Astrocyte of the hippocampus (primary cell): ENCODE measurements at places on chromosomes 2 and 18.

DNA sequence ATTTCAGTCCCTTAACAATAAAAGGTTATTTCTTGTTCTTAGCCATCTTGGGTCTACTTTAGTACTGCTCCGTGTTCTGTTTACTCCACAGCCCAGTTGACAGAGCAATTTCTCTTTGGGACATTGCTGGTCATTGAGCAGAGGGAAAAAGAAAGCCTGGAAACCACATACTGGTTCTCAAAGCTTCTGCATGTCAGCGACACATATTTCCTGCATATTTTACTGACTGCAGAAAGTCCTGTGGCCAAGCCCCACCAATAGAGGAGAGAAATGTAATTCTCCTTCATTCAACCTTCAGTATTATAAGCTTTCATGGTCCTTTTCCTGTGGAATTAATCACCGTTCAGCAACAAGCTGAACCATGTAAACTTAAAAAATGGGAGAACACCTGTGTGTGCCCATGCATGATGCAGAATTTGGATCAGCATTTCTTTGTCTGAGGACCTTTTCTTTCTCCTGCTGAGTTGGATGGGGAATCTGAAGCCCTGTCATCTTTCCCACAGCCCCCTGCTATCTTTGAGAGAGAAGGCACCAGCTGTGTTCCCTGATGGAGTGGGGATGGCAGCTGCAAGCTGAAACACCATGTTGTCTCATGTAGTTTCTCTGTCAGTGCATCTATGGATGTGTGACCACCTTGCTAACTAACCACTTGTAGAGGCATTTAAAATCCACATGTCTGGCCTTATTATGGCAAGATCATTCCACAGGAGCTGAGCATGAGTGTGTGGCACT, 431.6 kb downstream of the MEIS1 start:
- DNase-seq = no peak

GRCh38 chr18:41548521-41549260, 406.3 kb upstream of the PIK3C3 start:
- DNase-seq = no peak

GRCh38 chr2:147511491-147511948, 333.3 kb upstream of the ACVR2A start:
- DNase-seq = no peak

DNA sequence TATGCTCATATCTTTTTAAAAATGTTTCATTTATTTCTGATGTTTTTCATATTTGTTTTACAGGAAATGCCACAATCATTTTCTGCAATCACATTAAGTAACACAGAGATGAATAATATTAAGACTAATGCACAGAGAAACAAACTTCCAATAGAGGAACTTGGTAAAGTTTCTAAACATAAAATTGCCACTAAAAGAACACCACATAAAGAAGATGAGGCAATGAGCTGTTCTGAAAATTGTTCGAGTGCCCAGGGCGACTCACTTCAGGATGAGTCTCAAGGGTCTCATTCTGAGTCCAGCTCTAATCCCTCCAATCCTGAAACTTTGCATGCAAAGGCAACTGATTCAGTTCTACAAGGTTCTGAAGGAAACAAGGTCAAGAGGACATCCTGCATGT, 70.4 kb downstream of the APLF start:
- no peak for DNase-seq

DNA sequence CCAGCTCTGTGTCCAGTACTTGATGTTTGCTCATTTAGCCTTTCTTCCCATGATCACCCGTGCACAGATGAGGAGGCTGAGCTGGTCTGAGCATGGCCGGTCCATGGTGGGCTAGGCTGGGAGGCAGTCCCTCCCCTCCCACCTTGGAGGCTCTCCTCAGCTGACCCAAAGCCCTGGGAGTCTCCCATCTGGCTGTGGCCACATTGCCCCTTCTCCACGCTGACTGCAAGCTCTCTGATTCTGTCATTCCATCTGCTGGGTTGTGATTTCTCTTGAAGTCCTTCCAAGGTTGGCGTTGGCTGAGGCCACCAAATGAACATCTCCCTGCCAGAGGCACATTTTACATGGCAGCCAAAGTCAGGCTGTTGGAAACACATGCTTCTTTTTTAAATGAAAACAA, 44.0 kb downstream of the ACKR3 start:
- no peak for DNase-seq

DNA sequence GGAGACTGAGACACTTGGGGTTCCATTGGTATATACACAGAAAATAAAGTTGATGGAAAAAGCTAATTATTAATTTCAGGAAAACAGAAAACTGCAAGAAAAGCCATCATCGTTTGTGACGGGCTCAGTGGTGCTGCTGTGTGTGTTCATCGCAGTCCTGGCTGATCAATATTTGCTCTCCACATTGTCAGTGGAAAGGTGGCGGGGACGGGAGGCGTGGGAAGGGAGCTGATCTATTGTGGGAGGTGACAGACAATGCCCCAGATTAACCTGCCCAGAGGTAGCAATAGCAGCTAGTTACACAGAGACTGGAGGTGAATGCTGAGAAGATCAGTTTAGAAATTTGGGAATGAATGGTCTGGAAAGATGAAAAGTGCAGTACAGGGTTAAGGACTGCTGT, 50.0 kb upstream of the CTDP1 start:
- DNase-seq = no peak

GRCh38 chr2:85583667-85584353, 421 bp upstream of the VAMP5 start:
- DNase-seq = no peak

DNA sequence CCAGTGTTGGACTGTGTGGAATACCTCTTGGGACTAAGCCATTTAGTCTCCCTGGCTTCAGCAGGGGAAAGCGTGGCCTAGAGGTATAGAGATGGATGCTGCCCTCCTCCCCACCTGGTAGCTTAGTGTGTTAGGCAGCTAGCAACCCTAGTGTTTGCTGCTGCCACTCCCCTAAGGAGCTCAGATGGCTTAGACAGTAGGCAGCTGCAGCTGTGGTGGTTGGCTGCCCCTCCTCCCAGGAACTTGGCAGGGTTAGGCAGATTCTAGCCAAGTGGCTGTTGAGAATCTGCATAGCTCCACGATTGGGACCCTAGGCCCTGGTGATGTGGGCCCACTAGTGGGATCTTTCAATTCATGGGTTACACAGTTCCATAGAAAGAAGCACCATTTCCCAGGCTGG, 550.4 kb upstream of the CHAC2 start:
- no peak for DNase-seq

DNA sequence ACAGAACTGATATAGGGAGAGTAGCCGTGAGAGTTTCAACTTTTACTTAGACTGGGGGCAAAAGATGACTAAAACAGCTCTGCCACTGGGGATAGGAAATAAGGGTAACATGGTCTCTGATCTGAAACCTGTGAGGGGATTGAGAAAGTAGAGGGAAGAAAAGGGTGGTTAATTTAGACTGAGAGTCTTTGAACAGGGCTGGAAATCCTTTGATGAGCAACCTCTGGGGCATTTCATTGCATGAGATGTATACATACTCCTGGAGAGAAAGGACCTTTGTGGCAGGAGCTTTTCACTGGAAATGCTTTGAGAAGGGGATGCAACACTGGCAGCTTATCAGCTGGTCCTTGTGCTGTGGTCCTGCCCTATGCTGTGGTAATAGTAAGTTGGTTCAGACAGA, 9.4 kb downstream of the GALNT1 start:
- peak; percentile 15 for DNase-seq

DNA sequence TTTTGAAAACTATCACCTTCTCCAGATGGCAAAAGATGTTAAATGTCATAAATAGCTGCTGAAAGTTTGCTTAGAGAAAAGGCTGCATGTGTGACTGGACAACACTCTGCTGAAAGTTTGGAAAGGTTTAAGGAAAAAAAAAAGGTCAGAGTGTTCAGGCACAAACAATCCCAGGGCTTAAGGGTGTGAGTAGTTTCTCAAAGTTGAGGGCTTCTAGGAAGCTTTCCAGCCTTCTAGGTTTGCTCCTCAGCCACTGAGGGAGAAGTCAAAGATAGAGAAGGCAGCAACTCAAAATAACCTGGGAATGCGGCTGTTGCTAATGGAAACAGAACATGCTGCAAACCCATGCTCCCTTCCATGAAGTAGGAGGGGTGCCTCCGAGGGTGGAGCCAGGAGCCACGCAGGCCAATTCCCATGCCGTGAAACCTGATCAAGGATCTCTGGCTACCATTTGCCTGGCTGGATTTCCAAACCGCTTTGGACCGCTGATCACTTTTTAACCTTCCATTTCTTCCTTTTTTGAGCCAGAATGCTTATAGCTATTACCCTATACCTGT, 88.0 kb downstream of the TEX51 start:
- DNase-seq = no peak

DNA sequence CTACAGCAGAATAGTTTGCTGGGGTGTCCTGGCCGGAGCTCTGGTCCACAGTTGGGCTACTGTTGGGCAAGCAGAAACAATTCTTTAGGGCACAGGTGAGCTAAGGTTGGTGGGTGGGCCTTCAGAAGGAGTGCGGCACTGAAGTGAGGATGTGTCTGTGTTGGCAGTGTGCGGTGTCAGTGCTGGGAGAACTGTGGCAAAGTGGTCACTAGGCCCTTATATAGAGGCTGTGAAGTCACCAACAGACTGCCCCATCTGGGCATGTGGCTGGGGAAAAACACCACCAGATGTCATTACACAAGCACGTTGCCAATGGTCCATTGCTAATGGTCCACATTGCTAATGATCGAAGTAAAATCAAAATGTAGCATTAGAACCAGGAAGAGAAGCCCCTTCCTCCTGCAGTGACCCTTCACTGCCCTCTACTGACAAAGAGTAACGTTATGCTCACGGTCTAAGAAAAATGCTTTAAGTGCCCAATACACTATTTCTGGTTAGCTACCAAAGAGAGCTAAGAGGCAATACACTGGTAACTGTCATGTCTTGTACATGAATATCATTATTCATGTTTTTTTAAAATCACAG, 21.3 kb downstream of the SCN1A start:
- DNase-seq = peak; percentile 16

DNA sequence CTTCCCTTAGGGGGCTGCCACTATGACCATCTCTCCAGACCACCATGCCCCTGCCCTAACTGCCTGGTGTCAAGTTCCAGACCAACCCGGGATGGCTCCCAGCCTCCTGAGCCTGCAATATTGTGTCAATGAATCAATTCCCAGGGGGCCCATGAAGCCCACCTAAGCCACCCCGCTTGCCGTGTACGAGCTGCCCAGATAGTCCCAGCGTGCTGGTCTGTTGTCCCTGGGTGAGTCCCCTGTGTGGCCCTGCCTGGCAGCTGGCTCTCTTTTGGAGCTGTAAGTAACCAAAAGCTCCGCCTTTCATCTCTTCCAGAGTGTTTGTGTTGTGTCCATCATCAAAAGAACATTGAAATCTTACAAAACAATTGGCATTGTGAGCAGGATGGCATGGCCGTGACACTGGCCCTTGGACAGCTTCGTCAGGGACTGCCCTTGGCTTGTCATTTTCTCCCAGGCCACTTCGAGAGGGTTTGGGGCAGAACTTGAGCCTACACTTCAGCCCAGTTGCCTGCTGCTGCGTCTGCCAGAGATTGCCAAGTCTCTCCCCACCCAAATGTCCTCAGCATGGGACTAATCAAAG, 11.3 kb upstream of the MAL start:
- no peak for DNase-seq

DNA sequence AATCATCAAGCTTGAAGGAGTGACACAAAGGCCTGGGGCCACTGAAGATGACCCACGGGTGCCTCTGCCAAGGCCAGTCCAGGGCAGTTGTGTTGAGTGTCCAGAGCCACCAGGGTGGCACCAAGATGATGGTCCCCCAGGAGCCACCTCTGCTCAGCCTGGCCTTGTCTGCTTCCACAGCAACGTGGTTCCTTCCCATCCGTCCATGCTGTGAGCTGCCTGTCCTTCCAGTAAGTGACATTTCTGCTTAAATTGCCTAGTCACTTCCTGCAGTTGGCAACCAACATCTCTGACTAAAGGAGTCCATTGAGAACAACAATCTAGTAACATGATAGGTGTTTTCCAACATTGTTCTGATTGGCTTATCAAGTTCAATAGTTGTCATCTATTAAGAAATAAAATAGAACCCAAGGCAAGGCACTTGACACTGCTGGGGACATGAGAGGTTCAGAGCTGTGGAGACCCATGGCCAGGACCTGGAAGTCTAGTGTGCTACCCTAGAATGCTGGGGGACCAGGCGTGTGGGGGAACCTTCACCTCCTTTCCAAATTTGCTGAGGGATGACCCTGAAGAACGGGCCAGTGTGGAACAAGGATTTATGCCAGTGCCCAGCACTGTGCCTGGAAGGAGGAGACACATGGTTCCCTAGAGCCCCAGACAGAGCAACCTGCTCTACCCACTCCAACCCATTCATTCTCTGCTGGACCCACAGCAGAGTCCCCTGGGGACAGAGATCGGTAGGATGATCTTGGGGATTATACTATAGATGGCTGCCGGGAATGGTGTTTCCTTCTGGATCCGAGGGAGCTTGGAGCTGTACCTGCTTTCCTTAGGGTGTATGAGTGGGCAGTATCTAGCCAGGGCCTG, 98.9 kb upstream of the EPC2 start:
- no peak for DNase-seq
